Fibroblast of the aortic adventitia (primary cell): ENCODE measurements at places on chromosomes 11 and 22. TPM values are rescaled to one million over a fixed set of nuclear protein-coding genes. Genes with fewer than 3 reads are reported as not detected.
A peak's percentile ranks its signal among the peaks of the same experiment; 100 is the strongest.

- DNase-seq, result no peak
These were observed 1.4 kb upstream of the MS4A13 start for GRCh38 chr11:60513496-60514460.

DNA sequence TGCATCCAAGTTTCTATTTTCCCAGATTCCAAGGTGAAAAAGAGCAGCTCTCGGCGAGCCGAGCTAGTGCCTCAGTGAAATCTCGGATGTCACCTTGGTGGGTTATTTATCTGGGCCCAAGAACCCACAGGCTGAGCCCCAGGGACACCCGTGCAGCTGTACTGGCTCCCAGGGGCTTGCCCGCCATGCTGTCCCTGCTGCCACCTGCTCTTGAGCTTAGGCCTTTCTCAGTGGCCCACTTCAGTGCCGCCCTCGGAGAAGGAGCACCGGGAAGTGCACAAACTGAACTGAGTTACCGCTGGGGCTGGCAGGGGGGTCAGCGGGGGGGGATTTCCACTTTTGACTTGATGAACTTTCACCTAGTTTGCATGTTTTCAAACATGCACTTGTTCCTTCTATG lies 27.9 kb downstream of the CPT1A start:
- DNase-seq, result no peak

DNA sequence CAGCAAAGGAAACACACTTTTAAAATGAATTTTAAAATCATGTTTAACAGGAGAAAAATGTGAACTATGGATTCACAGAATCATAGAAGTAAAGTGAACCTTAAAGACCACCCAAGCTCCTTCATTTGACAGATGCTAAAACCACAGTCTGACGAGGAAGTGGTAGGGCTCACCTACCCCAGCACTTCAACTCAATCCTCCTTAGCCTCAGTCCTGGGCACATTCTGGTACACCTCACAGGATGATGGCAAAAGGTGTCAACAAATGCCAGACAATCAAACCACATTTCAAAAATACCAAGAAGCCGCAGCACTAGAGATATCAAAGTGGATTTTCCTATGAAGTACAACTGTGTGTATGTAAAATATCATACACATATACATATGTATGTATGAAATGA lies 43.1 kb downstream of the PITPNB start:
- no peak for DNase-seq

DNA sequence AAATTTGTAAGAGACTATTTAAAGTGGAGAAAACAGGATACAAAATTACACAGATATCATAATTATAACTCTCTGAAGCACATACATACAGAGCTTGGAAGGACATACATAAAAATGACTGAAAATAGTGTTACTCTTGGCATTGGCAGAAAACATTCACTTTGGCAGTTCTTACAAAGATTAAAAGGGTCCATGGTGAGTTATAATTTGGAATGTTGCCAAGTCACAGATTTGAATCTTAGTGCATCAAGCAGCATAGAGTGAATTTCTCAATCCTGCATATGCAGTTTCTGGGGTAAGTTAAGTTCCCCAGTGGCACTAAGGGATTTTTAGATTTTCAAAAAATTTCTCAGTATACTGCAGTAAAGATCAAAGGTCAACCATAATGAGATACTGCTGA lies 115.9 kb downstream of the CCDC81 start:
- DNase-seq, result peak; percentile 69

DNA sequence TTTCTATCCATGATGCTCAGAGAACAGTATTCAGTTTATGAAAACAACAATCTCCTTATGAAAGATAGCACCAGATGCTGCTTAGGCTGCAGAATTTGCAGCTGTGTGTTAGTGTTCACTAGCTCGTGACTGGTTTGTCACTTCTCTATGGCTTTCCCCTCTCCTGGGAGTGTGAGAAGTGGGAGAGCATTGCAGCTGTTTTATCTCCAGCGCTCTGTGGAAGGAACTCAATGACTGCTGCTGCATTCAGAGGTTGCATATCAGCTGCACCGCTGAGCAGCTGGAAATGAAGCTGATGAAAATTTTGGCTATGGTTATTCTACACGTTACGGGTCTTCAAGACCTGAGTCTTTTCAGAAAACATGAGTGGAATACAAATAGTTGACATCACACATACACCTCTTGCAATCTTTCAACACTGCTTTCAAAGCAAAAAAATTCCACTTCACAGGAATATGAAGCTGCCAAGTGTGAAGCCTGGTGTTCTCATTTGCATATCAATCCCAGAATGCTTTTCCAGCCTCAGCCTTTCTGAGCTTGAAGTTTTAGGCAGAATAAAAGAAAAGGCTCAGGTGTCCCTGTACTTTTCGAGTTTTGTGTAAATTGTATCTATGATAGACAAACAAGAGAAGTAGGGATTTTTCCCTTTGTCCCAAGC lies 149.3 kb upstream of the DDI1 start:
- DNase-seq, result no peak

GRCh38 chr11:3215346-3216026 lies 3.1 kb downstream of the MRGPRG start:
- DNase-seq, result no peak

DNA sequence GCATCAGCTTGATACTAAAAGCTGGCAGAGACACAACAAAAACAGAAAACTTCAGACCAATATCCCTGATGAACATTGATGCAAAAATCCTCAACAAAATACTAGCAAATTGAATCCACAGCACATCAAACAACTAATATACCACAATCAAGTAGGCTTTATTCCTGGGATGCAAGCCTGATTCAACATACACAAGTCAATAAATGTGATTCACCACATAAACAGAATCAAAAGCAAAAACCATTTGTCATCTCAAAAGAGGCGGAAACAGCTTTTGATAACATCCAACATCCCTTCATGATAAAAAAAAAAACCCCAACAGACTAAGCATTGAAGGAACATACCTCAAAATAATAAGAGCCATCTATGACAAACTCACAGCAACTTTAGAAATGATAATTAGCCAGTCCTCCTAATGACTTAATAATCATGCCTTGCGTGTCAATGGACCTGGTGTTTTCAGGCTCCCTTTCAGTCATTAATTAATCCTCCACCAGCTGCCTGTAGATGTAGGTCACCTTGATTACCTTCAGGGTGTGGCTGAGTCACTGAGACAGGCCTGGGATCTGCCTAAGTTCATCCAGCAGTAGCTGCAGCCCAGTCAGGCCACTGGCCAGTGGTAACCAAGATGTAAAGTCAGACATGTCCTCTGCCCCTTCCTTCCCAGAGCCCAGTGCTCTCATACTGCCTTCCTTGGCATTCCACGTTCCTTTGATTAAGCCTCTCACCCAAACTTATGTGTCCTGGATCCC lies 109.8 kb downstream of the EHF start:
- no peak for DNase-seq

DNA sequence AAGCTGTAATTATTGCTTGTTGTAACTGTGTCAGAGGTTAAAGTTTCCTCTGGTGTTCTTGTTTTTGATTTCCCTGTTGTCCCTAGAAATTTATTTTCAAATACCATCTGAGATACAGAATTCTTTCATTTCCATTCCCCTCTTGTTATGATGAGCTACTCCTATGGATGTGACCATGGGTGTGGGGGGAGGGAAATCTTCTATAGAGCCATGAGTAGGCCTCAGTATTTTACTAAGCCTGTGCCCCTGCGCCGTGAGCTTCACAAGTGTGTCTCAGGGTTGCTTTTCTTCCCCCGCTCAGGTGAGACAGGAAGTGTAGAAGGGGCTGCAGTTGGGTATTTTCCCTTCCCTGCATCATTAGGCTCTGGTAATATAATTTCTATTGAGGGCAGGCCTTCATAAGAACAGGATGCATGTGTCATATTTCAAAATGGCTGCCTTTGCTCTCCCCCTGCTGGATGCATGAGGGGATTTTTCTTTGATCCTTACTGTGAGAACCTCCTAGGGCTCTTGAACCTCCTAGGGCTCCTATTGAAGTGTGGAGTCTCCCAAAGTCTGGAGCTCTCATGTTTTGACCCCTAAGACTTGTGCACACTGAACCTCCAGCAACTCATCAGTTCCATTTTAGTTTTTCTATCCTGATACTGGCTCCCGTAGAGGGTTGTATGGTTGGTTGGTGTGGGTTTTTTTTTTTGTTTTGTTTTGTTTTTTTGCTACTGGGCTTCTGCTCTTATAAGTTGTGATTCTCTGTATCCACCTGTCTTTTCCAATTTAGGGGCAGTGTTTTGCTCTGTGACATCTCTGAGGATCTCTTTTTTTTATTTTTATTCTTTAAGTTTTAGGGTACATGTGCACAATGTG lies 658.2 kb downstream of the NTM start:
- peak; percentile 73 for DNase-seq

DNA sequence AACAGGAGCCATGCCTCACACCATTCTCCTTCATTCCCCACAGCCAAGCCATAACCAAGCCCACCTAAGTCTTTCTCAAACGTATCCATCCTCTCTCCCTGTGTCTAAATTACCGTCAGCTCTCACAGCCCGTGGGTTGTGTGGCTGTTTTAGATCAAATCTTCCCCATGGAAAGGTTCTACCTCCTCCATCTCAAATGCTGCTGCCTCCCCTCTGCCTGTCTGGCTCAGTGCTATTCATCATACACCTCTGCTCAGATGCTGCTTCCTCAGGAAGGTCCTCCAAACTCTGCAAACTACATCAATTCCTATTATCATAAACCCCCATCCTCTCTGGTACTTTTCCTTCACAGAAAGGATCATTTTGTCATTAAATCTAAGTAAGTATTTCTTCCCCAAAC lies 15.1 kb downstream of the NFRKB start:
- no peak for DNase-seq

DNA sequence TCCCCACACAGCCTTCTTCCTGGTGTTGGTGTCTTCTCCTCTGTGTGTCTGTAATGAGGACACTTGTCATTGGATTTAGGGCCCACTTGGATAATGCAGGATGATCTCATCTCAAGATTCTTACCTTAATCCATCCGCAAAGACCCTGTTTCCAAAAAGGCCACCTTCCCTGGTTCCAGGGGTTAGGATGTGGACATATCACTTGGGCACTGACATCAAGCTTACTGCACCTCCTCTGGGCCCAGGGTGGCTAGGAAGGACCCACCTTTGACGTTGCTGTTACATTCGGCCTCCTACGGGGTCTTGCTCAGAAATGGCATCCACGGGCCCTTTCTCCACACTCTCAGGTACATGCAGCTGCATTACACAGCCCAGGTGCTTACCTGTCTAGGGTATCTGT lies 535.9 kb downstream of the BRD1 start:
- DNase-seq, result no peak

DNA sequence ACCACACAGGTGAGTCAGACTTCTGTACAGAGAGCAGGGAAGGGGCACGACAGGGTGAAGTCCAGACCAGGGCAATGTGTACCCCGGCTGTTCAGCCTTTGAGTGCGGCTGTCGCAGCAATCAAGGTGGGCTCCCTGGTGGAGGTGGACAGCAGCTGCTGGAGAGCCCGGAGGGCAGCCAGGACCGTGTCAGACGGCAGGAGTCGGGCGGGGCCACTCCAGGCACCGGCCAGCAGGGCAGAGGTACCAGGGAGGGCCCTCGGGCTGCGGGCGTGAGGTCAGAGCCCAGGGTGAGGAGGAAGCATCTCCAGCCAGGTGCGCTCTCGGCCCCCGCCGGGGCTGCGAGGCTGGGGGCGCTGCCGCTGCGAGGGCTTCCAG lies 802 bp upstream of the PIM3 start:
- DNase-seq, result no peak

DNA sequence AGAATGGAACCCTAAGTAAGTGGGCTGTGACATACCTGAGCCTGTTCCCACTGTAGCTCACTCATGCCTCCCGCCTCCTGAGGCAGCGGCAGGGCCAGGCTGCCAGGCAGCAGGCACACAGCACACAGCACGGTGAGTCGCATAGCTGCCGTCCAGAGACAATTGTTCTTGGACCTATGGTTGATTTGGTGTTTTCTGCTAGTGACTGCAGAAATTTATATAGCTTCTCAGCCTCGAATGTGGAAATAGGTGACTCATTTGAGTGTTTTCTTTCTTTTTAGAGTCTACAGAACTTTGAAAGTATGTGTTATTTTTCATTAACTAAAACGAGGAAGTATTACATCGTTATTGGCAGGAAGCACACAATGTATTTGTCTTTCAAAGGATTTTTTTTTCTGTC lies at the start of gene MMP7:
Gene MMP7 (minus strand): TSS at position 190 of the 400 bp plus-strand sequence. CDS start 47 bp downstream, at position 143.
- peak; percentile 60 for DNase-seq

DNA sequence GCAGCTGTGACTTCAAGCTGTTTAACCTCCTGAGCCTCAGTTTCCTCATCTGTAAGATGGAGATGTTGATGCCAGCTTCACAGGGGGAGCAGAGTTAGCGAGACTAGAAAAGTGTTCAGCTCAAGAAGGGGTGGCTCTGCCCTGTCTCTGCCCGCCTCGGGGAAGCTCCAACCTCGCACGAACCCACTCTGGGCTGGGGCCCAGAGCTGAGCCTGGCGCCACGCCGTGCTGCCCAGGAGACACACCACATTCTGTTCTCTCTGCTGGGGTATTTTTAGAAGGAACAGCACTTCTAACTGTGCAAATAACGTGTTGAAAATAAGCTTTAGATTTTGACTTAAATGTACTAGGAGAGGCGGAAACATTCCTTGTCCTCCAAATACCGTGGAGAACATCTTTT lies 74.1 kb downstream of the PHF21B start:
- DNase-seq, result no peak

DNA sequence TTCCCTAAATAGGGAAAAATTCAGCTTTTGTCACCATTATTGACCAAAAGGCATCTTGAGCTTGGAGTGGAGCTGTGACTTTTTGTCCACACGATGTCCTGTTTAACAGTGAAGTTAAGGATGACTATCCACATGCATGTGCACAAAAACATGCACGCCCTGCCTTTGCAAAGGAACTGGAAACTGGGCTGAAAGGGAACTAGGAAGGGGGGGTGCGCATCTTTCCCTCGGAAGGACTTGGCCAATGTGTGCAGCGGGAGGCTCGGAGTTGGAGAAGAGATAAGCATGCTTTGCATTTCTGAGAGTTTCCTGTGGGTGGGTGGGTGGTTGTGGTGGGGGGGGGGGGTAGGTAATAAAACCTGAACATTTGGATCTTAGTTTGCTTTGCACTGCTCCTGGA lies 411 bp upstream of the KIRREL3 start:
- DNase-seq, result no peak

- DNase-seq, result peak; percentile 83
These were observed 489.4 kb downstream of the KCNA4 start for GRCh38 chr11:29527391-29527936.

Gene TENM4
- 26.4 and 113 TPM in 2 replicates for total RNA-seq

Gene ISX
- total RNA-seq, result not detected in 2 replicates

Gene FGF4
- 0.08 TPM in 1 of 2 replicates, not detected in the other for total RNA-seq

Gene SERPIND1
- 0.09 TPM in 1 of 2 replicates, not detected in the other for total RNA-seq

Gene RIC3
- total RNA-seq, result not detected in 2 replicates

Gene TRIM6
- 4.7 and 5.3 TPM in 2 replicates for total RNA-seq

Gene UBQLN3
- total RNA-seq, result 0.09 TPM in 1 of 2 replicates, not detected in the other

Gene BRSK2
- 0.36 TPM in 1 of 2 replicates, not detected in the other for total RNA-seq
